ENCODE measurements at places on chromosomes 1 and 21.

DNA sequence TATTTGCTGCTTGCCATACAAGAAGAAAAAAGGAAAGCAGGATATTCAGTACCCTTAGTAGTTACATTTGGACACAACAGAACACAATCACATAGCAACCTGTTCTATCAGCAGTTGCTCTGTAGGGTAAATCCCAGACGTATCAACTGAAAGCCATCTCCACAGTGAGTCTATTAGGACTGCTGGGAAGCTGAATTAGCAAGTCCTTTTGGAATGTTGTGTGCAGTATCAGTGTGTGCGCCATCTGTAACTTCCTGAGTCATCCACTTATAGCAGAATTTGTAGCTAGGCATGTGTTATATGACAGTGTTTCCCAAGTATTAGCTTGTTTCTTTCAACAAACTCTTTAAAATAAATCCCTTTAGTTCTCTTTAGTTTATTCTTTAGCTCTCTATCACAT lies 21.3 kb downstream of the CCDC30 start:
- DNase-seq: no peak

GRCh38 chr1:221696027-221696426 lies 45.9 kb downstream of the DUSP10 start:
- no peak for DNase-seq

- no peak for DNase-seq
Observed at GRCh38 chr1:56696663-56697062, 51.5 kb downstream of the PRKAA2 start.

DNA sequence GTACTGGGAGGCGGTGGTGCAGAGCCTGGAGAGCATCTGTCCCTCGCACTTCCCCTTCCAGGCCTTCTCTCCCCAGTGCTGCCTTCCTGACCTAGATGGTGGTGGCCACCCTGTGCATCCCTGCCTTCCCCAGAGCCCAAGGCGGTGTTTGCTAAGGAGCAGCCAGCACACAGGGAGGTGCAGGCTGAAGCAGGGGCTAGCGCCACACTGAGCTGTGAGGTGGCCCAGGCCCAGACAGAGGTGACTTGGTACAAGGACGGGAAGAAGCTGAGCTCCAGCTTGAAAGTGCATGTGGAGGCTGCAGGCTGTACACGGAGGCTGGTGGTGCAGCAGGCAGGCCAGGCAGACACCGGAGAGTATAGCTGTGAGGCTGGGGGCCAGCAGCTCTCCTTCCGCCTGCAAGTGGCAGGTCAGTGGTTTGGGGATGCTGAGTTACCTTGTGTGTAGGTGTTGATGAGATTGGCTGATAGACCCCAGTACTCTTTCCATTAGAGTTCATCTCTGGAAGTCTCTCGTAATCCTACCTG lies 51.6 kb downstream of the OBSCN start:
- no peak for DNase-seq

- DNase-seq: no peak
Observed at GRCh38 chr1:183548116-183548515, 42.1 kb downstream of the NCF2 start.

DNA sequence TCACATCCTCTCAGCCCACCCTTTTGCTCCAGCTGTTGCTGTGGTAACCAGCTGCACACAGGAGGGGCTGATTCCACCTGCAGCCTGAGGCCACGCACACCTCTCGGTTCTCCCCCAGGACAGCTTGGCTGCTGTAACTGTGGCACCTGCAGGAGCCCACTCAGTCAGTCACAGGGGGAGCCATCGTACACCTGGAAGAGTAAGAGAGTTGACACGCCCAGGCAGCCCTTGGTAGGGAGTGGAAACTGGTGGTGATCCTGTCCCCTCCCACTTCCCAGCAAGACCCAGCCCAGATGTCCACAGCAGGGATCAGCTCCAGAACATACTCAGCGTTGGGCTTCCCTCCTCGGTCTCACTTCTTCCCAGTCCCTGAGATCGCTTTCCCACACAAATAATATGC lies 32.2 kb upstream of the BACE2 start:
- DNase-seq: no peak

DNA sequence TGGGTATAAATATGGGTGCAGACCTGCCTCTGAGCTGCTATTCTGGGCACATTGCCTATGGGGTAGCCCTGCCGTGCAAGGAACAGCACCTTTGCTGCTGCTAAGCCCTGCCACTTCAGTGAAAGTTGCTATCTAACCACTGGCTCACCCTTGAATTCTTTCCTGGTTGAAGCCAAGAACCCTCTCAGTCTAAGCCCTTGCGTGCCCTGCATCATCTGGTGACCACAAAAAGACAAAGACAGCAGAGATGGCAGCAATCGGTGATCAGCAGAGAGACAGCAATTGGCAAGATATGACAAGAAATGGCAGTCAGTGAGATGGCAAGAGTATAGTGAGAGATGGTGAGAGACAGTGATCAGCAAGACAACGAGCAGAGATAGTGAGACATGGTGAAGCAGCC lies 418.3 kb downstream of the MATN1 start:
- DNase-seq: no peak

DNA sequence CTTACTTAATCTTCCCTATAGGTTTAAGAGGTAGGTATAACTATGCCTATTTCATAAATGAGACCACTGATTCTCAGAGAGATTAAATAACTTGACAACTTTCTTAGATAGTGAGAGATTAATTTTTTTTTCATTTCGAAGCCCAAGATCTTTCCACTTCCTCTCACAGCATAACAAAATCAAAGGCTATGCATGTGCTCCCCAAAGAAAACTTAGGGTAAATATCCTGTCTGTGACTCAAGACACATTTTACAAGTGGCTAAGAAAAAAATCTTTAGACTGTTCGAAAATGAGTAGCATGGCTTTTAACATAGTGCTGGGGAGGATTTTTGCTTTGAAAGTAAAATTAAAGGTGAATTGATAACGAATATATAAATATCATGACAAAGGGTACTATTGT lies 8.2 kb upstream of the C1orf141 start:
- no peak for DNase-seq

DNA sequence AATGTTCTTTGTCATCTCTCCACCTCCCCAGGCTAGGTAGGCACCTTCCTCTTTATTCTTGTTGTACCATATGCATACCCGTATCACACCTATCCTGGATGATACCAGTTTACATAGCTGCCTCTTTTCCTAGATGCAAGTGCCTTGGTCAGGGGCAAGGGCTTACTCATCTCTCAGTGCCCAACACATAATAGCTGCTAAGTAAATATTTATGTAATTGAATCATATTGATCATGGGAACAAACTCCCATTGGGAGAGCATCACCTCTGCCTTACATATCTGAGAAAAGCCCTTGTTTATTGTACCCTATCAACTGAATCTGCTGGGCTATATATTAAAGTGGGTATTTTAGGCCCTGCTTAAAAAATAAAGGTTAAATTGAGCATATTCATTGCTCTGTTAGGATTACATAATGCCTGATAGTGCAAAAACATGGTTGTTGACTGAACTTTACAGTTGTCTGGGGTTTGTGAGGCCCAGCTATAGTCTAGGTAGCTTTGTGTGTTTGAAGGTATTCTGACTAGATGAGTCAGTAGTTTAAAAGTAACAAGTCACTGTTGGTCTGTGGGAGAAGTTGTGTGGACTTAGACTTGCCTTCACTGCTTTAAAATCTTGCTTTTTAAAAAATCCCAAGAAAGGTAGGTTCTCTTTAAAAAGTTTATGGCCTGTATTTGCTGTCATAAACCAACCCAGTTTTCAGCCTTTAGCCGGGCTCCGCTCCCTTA lies 82.6 kb downstream of the OLFML2B start:
- DNase-seq: no peak

DNA sequence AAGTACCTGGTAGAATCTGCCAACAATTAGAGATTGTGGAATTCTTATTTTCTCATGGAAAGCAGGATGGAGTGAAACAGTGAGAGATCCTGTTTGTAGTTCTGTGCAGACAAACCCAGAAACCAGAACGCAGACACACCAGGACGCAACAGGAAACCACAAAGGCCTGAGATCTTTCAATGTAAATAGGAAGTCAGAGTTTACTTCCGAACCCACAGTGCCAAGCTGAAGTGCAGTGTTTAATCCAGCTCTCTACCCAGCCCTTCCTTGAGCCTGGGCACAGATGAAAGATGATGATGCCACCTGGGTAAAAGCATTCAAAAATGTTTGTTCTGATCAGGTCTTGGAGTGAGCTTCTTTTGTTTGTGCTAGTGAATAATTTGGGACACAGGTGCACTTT lies 244.2 kb upstream of the HOOK1 start:
- DNase-seq: no peak

- DNase-seq: no peak
Observed at GRCh38 chr1:2821966-2822620, 20.6 kb upstream of the TTC34 start.

DNA sequence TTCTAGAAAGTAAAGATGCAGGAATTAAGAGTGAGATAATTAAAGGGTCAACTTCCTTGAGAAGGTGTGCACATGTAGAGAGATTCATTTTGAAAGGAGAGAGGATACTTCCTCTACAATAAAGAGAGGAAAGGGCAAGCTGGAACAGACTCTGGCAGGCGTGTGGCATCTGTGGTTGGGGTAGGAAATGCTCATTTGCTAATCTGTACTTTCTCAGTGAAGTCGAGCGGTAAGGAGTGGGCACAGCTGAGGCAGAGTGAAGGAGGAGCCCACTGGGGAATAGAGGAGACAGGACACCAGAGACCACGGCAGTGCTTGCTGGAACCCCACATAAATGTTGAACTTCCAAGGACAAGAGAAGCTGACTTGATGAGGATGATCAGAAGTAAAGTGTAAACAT lies 49.1 kb downstream of the PCSK9 start:
- no peak for DNase-seq

GRCh38 chr21:27425574-27425973 lies 458.7 kb upstream of the ADAMTS5 start:
- DNase-seq: no peak

DNA sequence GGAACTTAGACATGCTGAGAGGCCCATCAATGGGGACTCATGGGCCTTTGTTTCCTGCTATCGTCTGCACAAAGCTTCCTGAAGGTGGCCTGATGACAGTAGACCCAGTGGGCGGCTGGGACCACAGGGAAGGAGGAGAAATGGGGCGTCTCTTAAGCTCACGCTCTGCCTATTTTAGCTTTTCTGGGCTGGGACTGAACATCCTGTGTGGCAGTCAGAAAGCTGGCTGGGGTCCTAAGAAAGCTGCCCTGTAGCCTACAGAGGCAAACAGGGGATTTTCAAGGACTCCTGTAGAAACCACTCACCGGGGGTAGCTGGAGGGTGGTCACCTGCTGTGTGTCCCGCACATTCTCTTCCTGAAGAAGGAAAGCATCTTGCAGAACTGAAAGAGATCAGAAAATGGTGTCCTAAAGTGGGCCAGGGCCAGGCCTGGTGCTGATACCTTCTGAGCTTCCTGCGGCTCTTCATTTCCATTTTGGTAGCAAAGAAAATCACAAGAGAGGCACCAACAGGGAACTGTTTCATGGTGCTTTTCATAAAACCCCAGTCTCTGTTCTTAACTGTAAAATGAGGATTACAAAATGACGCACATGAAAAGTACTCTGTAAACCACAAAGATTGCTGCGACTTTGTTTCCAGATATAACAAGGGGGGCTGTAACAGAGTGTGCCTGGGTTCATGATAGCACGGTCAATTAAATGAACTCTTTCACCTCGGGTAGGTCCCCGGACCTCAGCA lies 8.6 kb downstream of the ZNF496 start:
- DNase-seq: no peak

- DNase-seq: no peak
Observed at GRCh38 chr1:207036865-207037264, 4.3 kb upstream of the C1orf116 start.

GRCh38 chr1:23097316-23097715 lies 71.3 kb downstream of the LUZP1 start:
- no peak for DNase-seq

- no peak for DNase-seq
Observed at GRCh38 chr21:34320011-34320410, 43.8 kb upstream of the KCNE2 start.

DNA sequence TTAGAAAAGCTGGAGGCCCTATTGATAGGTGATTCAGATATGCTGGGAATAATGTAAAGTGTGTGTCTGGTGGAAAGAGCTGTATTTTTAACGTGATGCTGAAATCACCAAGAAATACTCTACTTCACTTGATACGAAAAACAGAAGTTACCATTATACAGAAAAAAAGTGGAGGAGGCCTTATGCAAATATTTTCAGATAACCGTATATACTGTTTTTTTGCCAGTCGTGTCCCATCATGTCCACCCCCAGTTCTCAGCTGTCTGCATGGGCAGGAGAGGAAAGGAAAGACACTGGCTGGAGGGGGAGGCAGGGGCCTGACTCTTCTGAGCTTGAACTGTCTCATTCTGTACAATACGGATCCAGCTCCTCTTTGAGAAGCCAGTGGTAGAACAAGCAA lies 51.1 kb downstream of the KCNJ6 start:
- no peak for DNase-seq

GRCh38 chr1:169044971-169045370 lies 61.5 kb upstream of the ATP1B1 start:
- DNase-seq: no peak

DNA sequence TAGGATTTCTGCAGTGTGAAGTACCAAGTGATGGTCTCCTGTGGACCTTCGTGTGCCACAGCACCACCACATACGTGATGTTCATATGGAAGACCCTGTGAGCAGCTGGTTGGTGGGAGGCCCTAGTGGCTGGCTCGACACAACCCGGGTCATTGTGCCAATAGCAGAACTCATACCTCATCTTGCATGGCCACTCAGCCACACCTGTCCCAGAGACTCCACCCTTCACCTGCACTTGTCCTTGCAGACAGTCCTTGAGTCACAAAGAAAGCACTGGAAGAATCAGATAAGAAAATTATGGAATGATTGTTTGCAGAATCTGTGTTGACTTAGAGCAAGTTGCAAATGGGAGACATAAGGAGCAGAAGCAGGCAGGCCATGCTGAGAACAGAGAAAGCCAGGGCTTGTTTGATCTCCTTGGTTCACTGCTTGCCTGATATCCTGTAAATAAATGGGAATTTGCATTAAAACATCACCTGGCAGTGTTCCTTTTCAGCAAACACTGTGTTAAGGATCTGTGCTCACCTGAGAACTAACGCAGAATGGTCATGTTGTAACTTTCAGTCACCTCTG lies 307.7 kb downstream of the SIPA1L2 start:
- DNase-seq: no peak

DNA sequence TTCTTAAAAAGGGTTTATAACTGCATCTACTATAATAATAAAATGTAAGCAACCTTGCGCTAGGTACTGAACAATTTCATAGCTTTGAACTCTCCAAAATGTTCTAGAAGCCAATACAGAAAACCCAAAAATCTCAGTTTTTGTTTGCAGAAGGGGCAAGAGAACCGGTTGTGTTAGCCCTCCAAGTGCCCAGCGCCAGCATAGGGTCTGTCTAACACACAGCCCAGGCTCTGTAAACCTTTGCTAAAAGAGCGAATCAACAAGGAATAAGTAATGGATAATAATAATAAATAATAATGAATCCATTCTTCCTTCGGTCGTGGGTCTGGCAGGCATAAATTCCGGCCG lies 333 bp upstream of the CHAF1B start:
- no peak for DNase-seq

DNA sequence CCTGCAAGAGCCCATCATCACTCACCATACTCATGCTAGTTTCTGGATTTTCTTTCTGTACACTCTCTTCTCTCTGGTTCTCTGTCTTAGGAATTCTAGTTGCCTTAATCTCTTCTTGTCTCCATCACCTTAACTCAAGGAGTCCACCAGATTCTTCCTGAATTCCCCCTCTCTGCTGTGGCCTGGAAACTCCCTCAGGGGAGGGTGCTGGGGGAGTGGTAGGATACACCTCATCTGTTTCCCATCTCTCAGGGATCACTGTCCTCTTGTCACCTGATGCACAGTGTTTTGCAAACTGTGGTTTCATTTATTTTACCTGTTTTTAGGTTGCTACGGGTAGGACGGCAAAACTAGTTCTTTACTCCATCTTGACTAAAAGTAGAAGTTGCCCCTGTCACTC lies 6.6 kb upstream of the GNG12 start:
- no peak for DNase-seq
